ENCODE measurements at places on chromosomes 5 and 9. TPM values are rescaled to one million over a fixed set of nuclear protein-coding genes. Genes with fewer than 3 reads are reported as not detected.
A peak's percentile ranks its signal among the peaks of the same experiment; 100 is the strongest.

DNA sequence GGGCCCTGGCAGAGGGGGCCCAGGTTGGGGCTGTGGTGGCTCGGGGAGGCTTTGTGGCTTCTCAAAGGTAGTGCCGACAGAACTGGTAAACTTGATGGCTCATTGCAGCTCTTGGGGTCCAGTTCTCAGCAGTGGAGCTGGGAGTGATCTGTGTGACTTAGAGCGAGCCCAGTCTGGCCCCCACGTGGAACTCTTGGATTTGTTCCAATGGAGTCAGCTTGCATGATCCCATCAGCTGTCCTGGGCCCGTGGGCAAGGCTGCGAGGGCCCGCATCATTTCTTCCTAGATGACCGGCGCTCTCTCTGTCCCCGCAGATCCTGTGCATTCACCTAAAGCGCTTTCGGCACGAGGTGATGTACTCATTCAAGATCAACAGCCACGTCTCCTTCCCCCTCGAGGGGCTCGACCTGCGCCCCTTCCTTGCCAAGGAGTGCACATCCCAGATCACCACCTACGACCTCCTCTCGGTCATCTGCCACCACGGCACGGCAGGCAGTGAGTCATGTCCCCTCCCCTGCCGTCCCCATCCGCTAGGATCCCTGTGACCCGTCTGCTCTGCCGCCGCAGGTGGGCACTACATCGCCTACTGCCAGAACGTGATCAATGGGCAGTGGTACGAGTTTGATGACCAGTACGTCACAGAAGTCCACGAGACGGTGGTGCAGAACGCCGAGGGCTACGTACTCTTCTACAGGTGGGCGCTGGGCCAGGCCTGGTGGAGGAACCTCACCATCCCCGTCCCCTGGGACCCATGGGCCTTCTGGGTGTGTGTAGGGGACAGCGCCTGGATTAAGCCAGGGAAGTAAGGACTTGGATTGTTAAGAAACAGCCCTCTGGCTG is 39.2 kb downstream of the USP20 start:
- H3K4me1 ChIP-seq: no peaks in the 10 kb centered on the region
- no peak overlapping the region for H3K4me3 ChIP-seq
- no peak for DNase-seq
- no peak overlapping the region for H3K27ac ChIP-seq
- no peaks in the 10 kb centered on the region for H3K36me3 ChIP-seq

- H3K4me3 ChIP-seq: no peak overlapping the region
- no peaks in the 10 kb centered on the region for H3K36me3 ChIP-seq
- H3K27ac ChIP-seq: no peak overlapping the region
- no peaks in the 10 kb centered on the region for H3K4me1 ChIP-seq
- no peak for DNase-seq
- peaks cover 7% of the 10 kb centered on the region for H3K27me3 ChIP-seq
These were observed 26.9 kb downstream of the KLF4 start for GRCh38 chr9:107462691-107463090.

DNA sequence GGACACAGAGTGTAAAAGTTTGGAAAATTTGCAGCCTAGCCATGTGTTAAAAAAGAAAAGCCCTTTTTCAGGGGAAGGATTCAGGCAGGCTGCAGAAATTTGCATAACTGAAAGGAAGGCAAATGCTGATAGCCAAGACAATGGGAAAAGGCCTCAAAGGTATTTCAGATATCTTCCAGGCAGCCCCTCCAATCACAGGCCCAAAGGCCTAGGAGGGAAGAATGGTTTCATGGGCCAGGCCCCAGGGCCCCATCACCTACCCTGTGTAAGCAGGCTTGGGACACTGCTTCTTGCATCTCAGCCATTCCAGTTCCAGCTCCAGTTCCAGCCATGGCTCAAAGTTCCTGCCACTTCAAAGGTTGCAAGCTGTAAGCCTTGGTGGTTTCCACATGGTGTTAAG is 4.8 kb downstream of the S100Z start:
- H3K27me3 ChIP-seq: no peaks in the 10 kb centered on the region
- H3K4me3 ChIP-seq: no peak overlapping the region
- DNase-seq: no peak
- no peaks in the 10 kb centered on the region for H3K36me3 ChIP-seq

The TBC1D9B gene
- total RNA-seq: 89.3 TPM

The RGS7BP gene
- total RNA-seq: 0.12 TPM

GRCh38 chr9:131627648-131628458 is 82.5 kb downstream of the PRRT1B start:
- no peaks in the 10 kb centered on the region for H3K27me3 ChIP-seq
- peaks cover 3% of the 10 kb centered on the region for H3K4me1 ChIP-seq
- H3K36me3 ChIP-seq: no peaks in the 10 kb centered on the region

The WASHC1 gene
- total RNA-seq: 8.8 TPM

GRCh38 chr9:114321759-114322158 is 1.1 kb upstream of the ORM1 start:
- H3K4me1 ChIP-seq: no peaks in the 10 kb centered on the region
- H3K36me3 ChIP-seq: no peaks in the 10 kb centered on the region
- no peak overlapping the region for H3K27ac ChIP-seq
- H3K4me3 ChIP-seq: no peak overlapping the region
- H3K27me3 ChIP-seq: no peaks in the 10 kb centered on the region

DNA sequence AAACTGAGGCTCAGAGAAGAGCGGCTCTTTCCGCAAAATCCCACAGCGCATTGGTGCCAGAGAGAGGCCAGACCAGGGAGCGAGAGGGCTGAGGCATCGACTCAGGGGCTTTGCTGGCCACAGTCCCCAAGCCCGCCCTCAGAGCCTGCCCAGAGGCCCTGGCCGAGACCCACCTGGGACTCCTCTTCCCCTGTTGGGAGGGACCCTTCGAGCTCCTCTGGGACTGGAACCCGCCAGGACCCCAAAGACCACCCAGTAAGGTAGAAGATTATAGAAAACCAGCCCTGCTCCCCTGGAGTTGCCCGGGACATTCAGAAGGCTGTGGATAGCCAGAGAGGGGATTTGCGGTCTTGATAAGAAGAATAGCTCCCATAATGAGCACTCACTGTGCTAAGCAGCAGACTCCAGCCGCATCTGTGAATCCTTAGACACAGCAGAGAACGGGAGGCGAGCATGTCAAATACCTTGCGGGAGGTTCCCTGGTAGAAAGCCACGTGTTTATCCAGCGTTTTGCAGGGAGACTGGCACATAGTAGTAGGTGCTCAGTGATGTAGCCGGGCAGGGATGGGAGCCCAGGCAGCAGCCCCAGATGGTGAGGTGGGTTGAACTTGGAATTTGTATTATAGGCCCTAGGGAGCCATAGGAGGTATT is 651 bp upstream of the AK1 start:
- DNase-seq: no peak
- no peaks in the 10 kb centered on the region for H3K36me3 ChIP-seq
- H3K27me3 ChIP-seq: no peaks in the 10 kb centered on the region
- peak overlapping the region; percentile 56 for H3K27ac ChIP-seq

DNA sequence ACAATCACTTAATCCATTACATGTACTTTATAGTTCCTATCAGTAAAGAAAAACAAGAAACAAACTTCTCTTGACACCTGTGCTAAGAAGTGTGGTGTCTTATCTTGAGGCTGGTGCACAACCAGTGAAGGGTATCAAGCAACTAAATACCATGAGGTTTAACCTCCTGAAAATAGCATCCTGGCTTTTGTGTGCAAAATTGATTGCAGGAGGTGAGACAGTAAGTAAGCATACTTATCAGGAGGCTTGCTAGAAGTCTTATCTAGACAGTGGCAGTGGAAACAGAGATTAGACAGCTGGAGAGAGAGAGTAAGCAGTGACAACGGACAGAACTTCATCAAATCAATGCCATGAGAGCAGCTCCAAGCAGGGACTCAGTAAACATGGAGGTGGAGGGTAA is 730.3 kb downstream of the DNAH5 start:
- no peaks in the 10 kb centered on the region for H3K4me1 ChIP-seq
- no peaks in the 10 kb centered on the region for H3K36me3 ChIP-seq
- no peak for DNase-seq
- H3K27me3 ChIP-seq: no peaks in the 10 kb centered on the region
- no peak overlapping the region for H3K4me3 ChIP-seq

DNA sequence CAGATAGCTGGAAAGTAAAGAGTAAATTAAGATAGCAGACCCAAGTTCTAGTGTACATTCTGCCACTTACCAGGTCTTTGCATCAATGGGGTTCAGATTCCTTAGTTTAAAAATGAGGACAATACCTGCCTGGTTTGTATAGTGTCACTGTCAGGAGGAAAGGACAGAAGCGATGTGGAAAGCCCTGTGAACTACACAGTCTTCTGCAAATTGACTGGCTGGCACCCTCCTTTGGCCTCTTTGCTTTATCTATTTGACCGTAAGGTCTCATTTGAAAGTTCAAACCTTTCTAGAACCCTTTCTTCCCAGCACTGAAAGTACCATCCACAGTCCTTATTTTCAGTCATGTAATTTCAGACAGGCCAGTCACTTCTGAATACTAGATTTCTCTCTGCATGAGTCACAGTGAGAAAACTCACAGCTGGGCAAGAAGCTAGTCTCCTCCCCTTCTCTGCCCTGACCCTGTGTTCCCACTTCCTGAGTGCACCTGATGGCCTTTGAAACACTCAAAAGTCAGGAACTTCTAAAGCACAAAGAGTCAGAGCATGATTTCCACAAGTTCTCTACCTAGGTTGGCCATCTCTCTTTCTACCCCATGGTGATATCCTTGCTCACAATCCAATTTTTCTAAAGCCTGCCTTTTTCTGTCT is 91.3 kb upstream of the RASEF start:
- no peaks in the 10 kb centered on the region for H3K36me3 ChIP-seq
- no peaks in the 10 kb centered on the region for H3K27me3 ChIP-seq
- no peak overlapping the region for H3K4me3 ChIP-seq
- H3K27ac ChIP-seq: no peak overlapping the region
- H3K4me1 ChIP-seq: no peaks in the 10 kb centered on the region
- no peak for DNase-seq

The ACOT12 gene
- not detected for total RNA-seq

DNA sequence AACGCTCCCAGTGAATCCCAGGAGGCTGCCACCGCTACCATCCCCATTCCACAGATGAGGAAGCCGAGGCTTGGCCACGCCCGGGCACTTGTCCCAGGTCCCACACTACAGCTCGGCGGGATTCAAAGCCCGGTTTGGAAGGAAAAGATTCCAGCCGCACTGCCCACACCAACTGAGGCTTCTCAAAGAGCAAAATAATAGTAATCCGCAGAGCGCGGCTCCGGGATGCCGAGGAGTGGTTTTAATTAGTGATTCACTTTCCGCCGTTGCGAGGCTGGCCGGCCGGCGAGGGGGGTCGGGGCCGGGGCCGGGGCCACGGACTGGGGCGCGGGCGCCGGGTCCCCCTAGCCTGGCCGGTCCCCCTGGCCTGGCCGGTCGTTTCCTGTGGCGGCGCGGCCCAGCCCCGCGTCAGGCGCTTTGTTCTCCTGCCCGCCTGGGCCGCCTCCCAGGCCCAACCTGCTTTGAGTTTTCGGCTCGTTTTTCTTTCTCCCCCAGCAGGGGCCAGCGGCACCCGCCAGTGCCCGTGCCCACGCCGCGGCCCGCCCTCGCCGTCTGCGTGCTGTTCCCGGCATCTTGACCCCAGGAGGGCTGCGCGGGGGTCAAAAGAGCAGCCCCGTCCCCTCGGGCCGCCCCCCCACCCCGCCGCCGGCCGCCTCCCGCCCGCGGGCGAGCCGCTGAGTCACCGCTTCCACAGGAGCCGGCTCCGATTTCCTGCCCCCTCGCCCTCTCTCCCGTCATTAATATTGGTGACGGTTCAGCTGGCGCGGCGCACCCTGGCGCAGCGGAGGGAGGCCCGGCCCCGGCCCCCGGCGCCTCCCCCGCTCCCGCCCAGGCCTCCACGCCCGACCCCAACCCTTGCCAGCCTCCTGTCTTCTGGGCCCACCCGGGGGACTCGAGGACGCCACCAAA is 31.2 kb downstream of the FGF18 start:
- H3K4me1 ChIP-seq: no peaks in the 10 kb centered on the region
- H3K36me3 ChIP-seq: no peaks in the 10 kb centered on the region
- H3K27me3 ChIP-seq: no peaks in the 10 kb centered on the region
- no peak overlapping the region for H3K27ac ChIP-seq

- no peaks in the 10 kb centered on the region for H3K36me3 ChIP-seq
- H3K4me1 ChIP-seq: no peaks in the 10 kb centered on the region
These were observed 1.7 kb downstream of the KIF4B start for GRCh38 chr5:155015239-155015638.

The GALNT12 gene
- 69.6 TPM for total RNA-seq

DNA sequence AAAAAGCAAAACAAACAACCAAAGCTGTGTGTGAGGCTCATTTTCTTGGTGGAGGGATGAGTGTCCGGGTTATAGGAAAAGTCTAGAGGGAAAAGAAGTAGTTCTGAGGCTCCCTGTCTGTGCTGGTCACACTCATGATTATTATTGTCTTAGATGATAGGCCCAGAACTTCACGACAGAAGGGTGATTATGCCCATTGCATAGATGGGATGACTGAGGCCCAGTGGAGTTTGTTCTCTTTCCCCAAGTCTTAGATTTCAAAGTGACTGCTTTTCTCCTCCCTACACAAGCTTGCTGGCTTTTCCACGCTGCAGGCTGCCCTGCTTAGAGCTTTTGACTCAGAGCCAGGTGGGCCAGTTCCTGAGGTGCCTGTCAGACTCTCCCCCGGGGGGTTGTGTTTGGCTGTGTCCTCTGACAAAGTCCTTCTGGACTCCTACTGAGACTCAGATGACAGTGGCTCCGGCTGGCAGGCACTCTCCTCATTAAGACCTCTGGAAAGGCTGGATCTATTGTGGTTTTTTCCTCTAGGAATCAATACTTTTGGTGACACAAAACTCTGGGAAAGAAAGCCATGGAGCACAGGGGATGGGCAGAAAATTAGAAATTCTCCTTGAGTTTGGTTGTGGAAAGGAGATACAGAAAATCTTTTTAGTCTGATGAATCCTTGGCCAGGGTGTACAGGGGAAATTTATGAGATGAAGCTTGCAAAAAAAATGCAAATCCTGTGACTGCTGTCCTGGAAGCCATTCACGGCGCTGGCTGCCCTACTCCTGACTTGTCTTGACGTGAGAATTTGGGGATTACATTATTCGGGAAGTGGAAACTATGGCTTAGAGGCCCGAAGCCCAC is 120.9 kb downstream of the NSG2 start:
- H3K36me3 ChIP-seq: no peaks in the 10 kb centered on the region
- H3K4me3 ChIP-seq: no peak overlapping the region
- no peak overlapping the region for H3K27ac ChIP-seq

The SLC31A2 gene
- 14.4 TPM for total RNA-seq

The OR13F1 gene
- total RNA-seq: not detected

GRCh38 chr5:66015196-66015960 is 89.0 kb downstream of the ERBIN start:
- no peaks in the 10 kb centered on the region for H3K27me3 ChIP-seq
- no peaks in the 10 kb centered on the region for H3K36me3 ChIP-seq
- H3K4me3 ChIP-seq: no peak overlapping the region
- no peak overlapping the region for H3K27ac ChIP-seq

DNA sequence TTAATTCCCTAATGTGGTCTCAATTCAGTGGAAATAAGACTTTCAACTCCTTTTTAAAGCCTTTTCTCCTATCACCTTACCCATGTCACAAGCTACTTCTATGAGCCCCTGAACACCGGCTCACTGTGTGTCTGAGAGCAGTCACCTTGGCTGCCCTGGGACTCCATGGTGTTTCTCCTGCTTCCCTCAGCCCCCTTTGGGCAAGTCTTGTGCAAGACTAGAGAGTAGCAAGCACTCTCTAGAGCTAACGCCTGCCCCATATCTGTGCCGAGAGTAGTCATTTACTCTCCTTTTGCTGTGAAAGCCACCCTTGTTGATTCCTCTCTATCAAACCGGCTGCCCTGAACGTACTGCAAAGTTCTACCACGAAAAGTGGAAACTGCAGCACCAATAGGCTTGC is 77.9 kb upstream of the DAB2 start:
- no peak overlapping the region for H3K4me3 ChIP-seq
- peaks cover 4% of the 10 kb centered on the region for H3K4me1 ChIP-seq
- H3K36me3 ChIP-seq: no peaks in the 10 kb centered on the region
- no peaks in the 10 kb centered on the region for H3K27me3 ChIP-seq
- DNase-seq: no peak

The CNTNAP3B gene
- total RNA-seq: 2.5 TPM

The PCDHB12 gene
- 0.56 TPM for total RNA-seq
